ENCODE measurements at places on chromosomes 4 and X.

- no peak for DNase-seq
Observed at GRCh38 chrX:50442426-50443116, 28.1 kb downstream of the DGKK start.

DNA sequence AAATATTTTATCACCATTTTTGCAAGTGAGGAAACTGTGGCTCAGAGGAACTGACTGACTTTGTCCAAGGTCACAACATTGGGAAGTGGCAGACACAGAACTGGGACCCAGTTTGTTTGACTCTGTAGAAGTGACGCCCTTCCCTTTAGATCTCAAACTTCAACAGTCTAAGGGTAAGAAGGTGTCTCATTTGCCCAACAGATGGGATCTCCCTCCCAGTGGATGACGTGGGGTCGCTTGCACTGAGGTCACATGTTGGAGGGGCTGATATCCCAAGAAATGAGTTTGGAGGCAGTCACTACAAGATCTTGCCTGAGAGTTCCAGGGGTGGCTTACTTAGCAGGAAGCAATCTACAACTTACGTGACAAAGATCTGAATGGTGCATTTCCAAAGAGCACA is 172.5 kb upstream of the GPC4 start:
- DNase-seq = no peak

DNA sequence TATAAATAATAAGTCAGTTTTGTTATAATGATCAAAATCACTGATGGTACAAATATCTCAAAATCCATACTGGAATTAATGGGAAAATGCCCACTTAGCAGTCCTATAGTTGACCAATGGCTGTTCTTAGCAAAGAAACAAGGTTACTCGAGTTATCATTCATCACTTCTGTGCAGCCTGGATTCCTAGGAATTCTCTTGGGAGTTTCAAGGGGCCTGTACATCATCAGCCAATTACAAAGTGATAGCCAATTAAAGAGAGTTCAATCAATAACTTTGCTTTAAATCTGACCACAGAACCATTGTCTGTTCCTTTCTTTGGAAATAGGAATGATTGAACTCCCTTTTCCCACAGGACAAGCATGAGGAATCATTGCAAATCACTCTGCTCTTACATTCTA is 205.5 kb downstream of the PCDH19 start:
- no peak for DNase-seq

DNA sequence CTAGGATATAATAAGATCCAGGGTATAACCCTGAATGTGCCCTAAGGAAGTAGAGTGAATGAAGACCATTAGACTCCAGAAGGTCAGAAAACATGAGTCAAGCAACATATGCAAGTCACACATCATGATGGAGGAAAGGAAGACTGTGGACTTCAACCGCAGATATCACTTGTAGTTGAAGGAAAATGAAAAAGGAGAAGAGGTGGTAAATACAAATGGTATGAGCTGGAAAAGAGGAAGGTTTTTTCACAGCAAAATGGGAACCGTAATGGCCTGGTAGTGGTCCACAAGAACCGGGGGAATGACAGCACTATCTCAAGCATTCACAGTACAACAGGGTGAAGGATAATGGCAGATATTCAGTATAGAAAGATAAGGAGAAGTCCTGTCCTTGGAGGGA is 5.2 kb upstream of the SCFD2 start:
- DNase-seq = no peak

GRCh38 chrX:131271826-131272225 is 17.3 kb downstream of the IGSF1 start:
- no peak for DNase-seq

Measured in femur (tissue), 1 donor.